ENCODE measurements at places on chromosomes 11 and 22.

DNA sequence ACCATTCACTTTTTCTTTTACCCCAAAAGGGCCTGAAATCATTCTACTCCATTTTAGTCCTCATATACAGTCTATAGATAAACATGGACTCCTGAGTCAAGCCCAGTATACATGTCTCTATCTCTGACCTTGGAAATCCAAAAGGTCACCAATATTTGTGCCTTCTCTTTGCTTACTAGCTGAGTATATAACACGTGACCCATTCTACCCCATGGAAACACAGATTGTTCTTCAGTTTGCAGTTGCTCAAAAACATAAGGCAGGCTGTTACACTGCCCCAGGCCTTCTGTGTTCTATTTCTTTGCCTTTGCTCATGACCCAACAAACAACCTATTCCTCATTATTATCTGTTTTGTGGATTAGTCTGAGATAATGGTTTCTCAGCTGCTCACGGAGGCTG lies 5.8 kb downstream of the NRIP3 start:
- DNase-seq = no peak

GRCh38 chr11:18080451-18080850 lies 25.4 kb downstream of the SAAL1 start:
- DNase-seq = no peak

DNA sequence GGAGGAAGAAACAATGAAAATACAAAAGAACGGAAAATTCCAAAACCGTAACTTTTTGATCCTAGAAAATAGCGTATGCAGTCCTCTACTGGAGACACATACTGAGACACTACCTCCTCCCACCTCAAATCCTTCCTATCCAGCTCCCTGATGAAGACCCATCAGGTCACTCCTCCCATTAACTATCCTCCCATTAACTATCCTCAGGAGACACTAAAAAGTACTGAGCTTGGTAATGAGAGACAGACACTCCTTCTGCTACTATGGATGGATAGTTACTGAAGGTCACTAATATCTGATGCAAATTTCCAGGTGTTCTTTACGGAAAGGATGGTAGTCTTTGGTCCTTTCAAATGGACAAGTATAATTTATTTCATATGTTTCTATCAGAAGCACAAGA lies 237.5 kb upstream of the BLID start:
- no peak for DNase-seq

DNA sequence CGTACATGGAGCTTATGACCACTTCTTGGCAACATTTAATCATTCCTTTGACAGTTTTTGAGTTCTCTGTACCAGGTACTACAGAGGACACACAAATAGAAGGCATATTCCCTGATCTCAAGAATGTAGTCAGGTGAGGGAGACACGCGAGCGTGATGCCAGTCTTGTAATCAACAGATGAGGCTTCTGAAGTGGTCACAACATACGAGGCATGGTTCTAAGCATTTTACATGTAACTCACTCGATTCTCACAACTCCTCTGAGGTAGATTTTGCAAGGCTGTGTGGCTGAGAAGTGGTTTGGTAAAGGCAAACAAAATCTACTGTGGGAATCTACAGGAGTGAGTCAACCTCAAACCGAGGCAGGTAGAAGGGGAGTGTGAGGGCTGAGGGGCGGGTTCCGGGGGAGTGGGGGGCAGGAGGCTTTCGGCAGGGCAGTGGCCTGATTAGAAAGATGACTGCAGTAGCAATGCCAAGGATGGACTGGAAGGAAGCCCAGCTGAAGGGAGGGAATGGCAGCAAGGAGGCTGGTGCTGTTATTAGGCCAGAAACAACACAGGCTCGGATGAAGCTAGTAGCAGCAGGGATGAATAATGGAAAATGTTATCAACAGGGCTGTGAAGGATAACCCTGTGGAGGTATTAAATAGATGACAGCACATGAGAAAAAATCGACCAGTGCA lies 63.8 kb downstream of the ST14 start:
- no peak for DNase-seq

DNA sequence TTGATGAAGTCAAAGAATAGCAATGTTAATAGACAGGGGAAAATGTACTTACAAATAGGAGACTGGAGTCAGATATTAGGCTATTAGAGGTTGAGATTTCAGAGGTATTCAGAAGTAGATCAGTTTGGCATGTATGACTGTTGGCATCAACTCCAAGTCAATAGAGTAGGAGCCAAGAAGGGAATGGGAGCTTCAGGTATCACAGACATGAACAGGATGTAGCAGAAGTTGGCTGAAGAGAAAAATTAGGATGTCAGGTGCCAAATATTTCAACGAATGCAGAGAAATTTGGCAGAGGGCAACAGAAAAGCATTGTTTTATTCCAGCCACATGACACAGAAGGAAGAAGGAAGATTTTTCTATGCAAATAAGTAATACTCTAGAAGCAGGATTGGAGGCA lies 69.7 kb downstream of the GLYATL1 start:
- no peak for DNase-seq

DNA sequence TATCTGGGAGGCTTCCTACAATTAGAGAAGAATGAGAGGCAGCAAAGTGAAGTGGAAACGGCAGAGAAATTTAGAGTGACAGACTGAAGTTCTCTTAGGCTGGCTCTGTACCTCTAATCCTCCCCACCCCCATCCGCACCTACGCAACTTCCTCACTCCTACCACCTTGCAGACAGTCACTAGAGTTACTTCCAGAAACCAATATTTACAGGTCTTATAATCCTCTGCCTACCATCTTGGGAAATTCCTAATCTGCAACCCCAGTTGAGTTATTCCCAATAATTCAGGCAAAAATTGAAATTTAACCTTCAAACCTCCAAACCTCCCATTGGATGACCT lies 71.7 kb downstream of the PAK1 start:
- DNase-seq = peak; percentile 33

GRCh38 chr11:64764040-64764611 lies 4.4 kb upstream of the PYGM start:
- DNase-seq = no peak

GRCh38 chr11:20114588-20114987 lies 45.7 kb downstream of the DBX1 start:
- DNase-seq = no peak

GRCh38 chr11:44630511-44631210 lies 65.2 kb downstream of the CD82 start:
- no peak for DNase-seq

GRCh38 chr22:35841907-35842518 lies 124.3 kb downstream of the APOL5 start:
- no peak for DNase-seq

DNA sequence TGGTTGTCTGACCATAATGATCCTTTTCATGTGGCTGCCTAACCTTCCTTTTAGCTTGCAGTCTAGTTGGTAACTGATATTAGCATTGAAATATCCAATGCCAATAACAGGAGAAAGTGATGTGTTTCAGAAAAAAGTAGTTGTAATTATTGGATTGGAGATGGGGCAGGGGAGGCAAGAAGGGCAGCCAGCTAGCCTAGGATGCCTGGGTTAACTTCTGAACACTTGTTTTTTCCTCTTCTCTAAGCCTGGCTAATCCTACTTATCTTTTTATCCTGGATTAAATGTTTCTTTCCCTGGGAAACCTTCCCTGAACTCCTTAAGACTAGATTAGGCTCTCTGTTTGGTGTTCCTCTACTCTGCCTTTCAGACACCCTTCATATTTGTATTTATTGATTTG lies 380.2 kb downstream of the TMEM135 start:
- peak; percentile 75 for DNase-seq

- DNase-seq = no peak
Observed at GRCh38 chr22:19800761-19801244, 40.2 kb downstream of the TBX1 start.

- DNase-seq = peak; percentile 72
Observed at GRCh38 chr11:38553148-38553547, 1955.1 kb upstream of the RAG2 start.

DNA sequence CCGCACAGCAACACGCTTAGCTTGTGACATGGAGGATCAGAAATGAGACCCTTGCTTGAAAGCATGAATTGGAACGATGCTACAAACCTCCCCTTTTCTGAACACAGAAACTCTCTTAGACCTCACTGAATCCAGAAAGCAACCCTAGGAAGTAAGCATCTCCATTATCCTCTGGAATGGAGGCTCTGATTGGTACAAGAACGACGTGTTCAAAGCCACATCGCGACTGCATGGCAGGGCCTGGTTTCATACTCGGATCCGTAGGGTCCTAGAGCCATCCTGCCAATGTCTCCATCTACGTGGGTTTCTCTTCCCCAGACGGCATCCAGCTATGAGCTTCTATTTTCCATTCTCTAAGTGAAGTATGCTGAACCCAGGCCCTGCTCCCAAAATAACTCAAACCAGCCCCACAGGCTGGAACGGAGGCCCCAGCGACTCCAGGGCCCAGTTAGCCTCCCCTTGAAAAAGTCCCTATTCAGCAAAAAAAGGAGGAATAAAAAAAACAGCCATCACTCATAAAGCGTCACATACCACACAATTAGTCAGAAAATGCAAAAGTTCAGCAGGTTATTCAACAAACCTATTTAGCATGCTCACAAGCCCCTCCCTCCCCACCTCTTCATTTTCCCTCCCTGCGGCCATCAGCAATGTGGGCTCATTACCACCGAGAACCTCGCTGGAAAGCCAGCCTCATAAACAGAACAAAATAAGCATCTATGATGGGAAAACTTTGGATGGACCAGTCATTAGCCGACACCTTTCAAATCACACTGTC lies 7.1 kb upstream of the MN1 start:
- no peak for DNase-seq

DNA sequence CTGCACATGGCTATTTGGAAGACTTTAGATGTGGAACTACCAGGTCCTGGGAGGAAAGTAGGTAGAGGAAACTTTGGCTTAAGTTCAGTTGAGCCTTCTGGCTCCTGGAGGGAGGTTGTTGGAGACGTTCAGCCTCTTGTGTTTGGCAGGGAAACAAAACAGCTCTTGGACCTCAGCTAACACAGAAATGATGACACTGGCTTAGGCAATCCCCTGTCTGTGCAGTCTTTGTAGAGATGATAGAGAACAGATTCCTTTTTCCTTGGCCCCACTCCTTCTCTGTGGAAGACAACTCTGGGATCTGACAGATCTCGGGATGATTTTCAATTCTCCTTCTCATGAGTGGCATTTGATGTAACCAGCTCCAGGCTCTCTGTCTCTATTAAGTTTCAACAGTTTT lies 428.5 kb downstream of the TMEM135 start:
- DNase-seq = no peak

DNA sequence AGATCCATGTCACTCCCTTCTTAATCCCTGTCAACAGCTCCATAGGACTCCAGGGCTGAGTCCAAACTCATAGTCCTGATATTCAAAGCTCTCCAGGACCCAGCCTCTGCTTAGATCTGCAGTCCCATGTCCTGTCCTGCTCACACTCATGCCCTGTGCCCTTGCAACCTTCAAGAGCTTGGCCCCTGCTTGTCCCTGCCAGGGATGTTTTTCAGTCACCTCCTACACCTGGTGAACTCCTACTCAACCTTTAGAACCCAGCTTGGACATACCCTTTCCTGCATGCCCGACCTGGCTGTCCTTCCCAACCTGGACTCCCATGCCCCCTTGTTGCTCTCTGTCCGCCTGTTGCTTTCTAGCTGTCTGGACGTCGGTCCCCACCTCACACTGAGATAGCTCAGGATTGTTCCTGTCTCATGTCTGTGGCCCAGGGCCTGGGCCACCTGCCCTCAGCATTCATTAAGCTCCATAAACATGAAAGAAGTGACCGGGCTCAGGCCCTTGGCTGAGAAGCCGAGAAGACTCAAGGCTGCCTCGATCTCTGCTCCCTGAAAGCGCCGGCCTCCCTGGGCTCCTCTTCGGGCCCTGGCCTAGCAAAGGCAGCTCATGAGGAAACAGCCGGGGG lies 48.8 kb upstream of the RTL6 start:
- no peak for DNase-seq

- DNase-seq = no peak
Observed at GRCh38 chr22:20244250-20244648, 23.9 kb downstream of the RTN4R start.

DNA sequence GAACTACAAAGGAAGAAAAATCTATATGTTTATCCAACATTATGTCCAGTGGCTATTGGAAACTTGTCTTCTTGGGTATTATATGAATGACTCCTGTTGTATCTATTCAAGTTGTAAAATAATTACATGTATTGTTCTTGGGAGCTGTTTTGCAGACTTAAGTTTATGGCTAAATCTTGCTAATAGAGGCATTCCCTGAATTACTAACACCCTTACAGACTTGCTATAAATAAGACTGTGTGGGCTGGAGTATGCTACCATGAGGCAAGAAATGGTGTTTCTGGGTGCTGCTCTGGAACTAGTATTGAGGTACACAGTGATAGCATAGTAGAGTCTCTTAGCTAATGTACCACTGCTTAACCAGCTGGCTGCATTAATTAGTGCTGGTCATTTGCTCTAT lies 155.1 kb downstream of the HIPK3 start:
- DNase-seq = no peak

DNA sequence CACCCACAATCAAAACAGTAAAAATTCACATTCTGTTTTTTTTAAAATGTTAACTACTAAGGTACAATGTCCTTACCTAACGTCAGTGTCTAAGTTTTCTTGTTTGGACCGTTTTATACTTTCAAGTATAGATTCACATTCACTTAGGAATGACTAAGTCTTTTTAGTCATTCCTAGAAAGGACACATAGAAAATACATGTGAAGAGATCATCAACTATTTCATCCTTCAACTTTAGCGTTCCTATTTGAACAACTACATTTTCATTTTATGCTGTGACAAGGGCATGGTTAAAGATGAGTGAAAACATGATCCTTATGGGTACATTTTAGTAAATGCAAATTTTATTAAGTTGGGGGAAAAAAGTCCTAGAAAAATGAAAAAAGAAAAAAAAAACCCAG lies 62.8 kb downstream of the DDX10 start:
- DNase-seq = no peak

GRCh38 chr11:78223320-78223954 lies 34.7 kb downstream of the USP35 start:
- no peak for DNase-seq

DNA sequence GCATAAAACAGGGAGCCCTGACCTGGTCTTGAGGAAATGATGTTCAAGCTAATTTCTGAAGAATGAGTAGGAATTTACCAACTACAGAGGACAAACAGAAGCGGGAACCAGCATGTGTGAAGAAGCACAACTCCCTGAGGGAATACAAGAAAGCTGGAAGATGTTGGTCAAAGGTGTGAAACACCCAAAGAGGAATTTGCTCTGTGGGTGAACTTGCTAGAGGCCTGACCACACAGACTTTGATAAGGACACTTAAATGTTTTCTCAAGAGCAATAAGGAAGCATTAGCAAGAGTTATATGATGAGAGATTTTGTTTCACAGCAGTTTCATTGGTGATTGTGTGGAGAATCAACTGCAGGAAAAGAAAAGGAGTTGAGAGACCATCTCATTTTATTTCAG lies 17.6 kb downstream of the SLC5A12 start:
- no peak for DNase-seq

GRCh38 chr22:46108564-46109473 lies 41.5 kb upstream of the PPARA start:
- DNase-seq = no peak

DNA sequence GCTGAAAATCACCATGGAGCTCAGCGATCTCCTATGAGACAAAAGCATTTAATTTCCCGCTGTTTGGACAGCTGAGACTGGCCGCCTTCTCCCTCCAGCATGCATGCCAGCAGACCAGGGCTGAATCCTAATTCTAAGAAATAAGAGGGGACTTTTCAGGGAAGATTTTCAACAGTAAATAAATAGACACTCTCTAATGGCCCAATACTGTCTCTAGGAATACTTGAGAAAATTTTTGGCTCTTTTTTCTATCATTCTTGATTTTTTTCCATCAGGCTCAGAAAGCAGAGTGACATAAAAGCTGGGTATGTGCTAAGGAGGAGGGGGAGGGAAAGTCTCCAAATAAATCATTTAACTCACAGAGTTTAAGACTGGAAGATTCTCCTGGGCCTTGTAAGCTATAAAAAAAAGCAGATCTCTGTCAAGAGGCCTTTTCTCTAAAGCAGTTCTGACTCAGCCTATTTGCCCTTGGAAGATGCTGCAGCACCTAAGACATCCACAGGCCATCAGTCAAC lies 17.6 kb upstream of the SPON1 start:
- DNase-seq = no peak
